ENCODE measurements at places on chromosomes 6 and 20. TPM values are rescaled to one million over a fixed set of nuclear protein-coding genes. Genes with fewer than 3 reads are reported as not detected.
A peak's percentile ranks its signal among the peaks of the same experiment; 100 is the strongest.

OXT gene
- not detected for total RNA-seq

DNA sequence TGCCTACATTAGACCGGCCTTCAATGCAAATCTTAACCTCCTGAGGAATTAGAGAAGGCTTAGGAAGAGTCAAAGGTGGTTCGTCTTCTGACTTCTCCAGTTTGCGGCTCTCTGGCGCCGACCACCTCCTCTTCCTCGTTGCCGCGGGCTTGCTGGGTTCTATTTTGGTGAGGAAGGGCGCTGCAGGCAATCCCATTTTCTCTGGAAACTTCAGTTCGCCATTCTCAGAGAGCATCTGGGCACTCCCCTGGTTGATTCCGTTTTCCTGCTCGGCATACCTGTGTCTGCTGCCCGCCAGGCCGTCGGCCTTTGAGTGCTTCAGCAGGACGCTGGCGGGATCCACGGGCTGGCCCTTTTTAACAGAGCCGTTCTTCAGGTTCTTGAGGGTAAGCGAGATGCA is 67.9 kb downstream of the GMPR start:
- DNase-seq = no peak

DNA sequence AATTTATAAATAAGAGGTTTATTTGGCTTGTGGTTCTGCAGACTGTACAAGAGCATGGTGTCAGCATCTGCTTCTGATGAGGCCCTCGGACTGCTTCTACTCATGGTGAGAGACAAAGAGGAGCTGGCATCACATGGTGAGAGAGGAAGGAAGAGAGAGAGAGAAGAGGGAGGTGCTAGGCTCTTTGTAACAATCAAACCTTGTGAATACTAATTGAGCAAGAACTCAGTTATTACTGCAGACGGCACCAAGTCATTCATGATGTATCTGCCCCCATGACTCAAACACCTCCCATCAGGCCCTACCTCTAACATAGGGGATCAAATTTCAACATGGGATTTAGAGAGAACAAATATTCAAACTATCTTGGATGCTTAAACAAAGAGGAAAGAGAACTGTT is 6.3 kb upstream of the SIRPG start:
- no peak for DNase-seq

- no peak for DNase-seq
Measured at GRCh38 chr6:15265787-15266186, 19.9 kb downstream of the JARID2 start.

GRCh38 chr6:64280569-64280968 is 645.0 kb downstream of the PHF3 start:
- peak; percentile 38 for DNase-seq

AIF1 gene
- total RNA-seq = 44.1 TPM

SLC17A3 gene
- 14.0 TPM for total RNA-seq

KIF25 gene
- total RNA-seq = not detected

DNA sequence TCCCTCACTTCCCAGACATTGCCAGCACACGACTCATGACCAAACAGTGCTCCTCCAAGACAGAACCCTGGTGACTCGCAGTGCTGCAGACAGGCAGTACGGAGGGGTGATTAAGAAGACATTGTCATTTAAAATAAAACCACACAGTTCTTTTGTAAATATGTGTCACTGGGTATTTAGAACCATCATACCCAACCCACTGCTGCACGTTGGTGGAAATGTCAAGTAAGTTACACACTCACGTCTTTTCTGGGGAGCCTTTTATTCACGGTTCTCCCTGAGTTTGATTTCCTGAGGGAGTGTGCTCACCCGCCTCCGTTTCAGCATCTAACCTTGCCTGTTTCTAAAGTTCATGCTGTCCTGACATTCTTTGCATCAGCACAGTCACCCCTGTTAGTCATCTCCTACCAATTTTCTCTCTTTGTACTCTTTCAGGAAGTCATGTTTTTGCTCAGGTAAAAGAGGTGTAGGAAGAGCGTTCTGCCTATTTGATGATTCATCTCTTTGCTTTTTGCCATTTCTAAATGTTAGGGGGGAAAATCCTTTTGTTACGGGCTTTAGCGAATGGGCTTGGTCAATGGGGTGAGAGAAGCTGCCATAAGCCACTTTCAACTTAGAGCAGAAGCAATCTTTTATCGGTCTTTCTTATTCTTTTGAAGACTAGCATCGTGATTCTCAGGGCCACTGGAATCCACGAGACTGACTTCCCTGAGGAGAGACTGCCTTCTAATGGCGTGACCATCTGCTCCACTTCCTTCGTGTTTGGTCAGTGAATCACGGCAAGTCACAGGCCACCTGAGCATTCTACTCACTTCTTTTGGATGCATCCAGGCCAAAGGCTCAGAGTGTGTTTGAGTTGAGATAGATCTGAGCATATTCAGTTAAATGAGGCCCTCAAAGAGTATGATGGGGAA is 512.8 kb upstream of the JARID2 start:
- DNase-seq = no peak

SLC22A7 gene
- total RNA-seq = 2.0 TPM

DNA sequence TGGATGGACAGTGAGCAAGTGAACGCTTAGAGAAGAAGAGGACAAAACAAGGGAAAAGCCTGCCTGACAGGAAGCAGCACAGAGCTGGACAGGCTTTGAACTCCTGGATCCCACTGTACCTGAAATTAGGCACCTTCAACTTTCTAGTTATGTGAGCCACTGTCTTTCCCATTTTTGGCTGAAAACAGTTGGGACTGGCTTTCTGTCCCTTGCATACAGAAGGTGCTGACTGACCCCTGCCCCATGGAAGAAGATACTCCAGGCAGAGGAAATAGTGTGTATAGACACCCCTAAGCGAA is 122.8 kb downstream of the CEBPB start:
- no peak for DNase-seq

HLA-F gene
- 87.8 TPM for total RNA-seq

GRCh38 chr6:47414423-47415167 is 63.0 kb upstream of the CD2AP start:
- no peak for DNase-seq

- no peak for DNase-seq
Measured at GRCh38 chr6:903761-904160, 210.8 kb upstream of the EXOC2 start.

TMEM244 gene
- total RNA-seq = not detected

RHAG gene
- not detected for total RNA-seq

ARMH2 gene
- total RNA-seq = not detected

FUCA2 gene
- 68.6 TPM for total RNA-seq

- DNase-seq = no peak
Measured at GRCh38 chr6:164720-165119, 127.6 kb upstream of the DUSP22 start.

DNA sequence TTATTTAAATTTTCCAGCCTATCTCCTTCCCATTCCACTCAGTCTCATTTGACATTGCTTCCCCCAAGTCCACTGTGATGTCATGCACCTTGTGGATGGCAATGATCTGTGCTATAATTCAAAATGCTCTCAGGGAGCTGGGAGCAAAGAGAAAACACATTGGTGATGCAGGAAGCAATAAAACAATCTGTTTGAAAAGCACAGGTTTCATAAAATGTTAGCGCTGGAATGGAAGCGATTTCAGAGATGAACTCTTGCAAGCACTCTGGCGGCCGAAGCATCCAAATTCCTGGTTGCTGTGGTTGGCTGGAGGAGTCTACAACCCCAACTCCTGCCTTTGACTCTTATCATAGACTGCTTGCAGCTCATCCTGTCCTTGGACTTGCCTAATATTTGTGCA is 167.0 kb downstream of the GMPR start:
- DNase-seq = peak; percentile 39

- no peak for DNase-seq
Measured at GRCh38 chr6:48151142-48151541, 40.1 kb upstream of the PTCHD4 start.

DNA sequence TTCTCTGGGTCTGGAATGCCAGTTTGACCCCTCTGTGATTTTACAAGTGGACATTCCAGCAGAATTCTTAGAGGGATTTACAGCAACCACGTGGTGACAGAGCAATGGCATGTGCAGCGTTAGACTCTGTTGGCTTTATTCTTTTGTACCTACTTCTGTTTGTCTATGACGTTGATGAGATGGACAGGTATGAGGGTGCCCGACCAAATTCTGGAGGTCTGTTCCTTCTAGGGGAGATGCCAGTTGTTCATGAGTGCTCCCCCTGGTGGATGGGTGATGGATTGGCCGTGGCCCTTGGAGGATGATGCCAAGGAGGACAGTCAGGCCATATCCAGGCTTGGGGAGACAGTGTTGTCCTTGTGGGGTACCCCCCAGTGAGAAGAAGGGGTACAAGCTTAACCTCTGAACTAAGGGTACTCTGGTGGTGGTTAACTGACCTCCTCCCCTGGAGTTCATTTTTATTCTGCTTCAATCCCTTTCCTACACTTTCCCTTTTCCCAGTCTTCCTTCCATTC is 198.6 kb downstream of the DTNBP1 start:
- DNase-seq = no peak

MCCD1 gene
- total RNA-seq = 3.5 TPM

COL9A3 gene
- 4.3 TPM for total RNA-seq

DNA sequence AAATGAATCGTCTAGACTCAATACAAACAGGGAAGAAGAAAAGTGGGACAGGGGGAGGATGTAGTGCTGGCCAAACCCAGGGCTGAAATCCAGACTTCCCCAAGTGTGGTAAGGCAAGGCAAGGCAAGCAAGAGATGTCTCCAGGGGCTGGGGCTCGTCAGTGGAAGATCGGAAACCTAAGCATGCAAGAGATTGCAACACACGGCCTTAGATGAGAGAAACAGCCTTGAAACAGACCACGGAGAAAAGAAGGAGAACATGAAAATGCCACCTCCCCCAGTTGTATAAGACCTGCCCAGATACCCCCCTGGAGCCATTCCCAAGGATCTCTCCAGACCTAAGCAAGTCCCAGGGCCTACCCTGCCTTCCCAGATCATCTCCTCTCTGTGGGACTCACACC is 20.0 kb downstream of the VEGFA start:
- no peak for DNase-seq

KIAA1755 gene
- 5.1 TPM for total RNA-seq

TOX2 gene
- total RNA-seq = 5.9 TPM

ZC3H12D gene
- total RNA-seq = 3.7 TPM

- no peak for DNase-seq
Measured at GRCh38 chr6:116476002-116476678, 15.0 kb downstream of the CALHM6 start.

KHDRBS2 gene
- total RNA-seq = 0.76 TPM

- DNase-seq = no peak
Measured at GRCh38 chr20:64130271-64130670, 22.9 kb upstream of the NPBWR2 start.

SOBP gene
- 9.5 TPM for total RNA-seq

- DNase-seq = no peak
Measured at GRCh38 chr6:160081398-160081797, 40.2 kb upstream of the SLC22A1 start.

VARS2 gene
- 34.5 TPM for total RNA-seq

GRCh38 chr20:51156041-51156982 is 133.4 kb upstream of the KCNG1 start:
- no peak for DNase-seq

PRDM1 gene
- total RNA-seq = 23.0 TPM

SERPINB6 gene
- total RNA-seq = 136 TPM

- no peak for DNase-seq
Measured at GRCh38 chr6:168276576-168277273, 42.9 kb downstream of the DACT2 start.

DNA sequence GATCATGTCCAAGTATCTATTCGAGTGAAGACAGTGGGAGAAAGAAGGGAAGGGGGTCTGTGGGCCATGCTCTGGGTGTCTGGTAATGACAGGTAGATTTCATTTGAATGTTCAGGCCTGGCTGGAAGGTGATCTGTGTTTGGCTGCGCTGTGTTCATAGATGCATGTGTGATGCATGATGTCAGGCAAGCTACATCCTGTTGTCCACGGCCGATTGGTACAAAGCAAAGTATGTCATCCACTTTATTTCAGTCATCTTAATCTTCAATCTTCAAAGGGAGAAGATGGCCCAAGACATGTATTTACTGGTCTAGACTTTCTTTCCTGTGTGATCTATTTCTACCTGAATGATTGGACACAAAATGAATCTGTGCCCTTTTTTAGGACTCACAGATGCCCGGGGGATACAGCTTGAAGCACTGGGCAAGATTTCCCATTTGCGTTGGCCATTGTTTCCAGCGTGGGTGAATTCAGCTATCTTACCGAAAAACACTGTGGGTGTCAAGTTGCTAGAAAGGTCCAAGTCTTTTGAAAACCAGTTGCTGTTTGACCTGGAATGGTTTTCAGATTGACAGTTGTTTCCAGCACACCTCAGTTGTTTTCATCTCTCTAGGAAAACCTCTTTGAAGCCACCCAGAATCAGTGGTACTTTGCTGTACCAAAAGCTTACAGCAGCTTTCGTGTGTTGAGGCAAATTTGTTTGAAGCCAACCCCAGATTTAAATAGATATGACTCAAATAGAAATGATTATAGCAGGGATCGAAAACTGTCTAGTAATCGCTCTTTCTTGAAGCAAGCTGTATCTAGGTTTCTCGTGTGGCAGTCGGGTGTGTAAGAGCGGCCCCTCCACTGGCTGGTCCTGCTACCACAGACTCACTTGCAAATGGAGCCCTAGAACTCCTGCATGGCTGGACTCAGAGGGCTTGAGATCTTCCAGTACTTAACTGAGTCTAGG is 27.2 kb downstream of the DUSP22 start:
- no peak for DNase-seq

GRCh38 chr6:152265651-152266050 is 371.5 kb downstream of the SYNE1 start:
- no peak for DNase-seq

CCM2L gene
- total RNA-seq = 13.8 TPM

- DNase-seq = no peak
Measured at GRCh38 chr20:52171025-52171424, 20.6 kb downstream of the ZFP64 start.

ASIP gene
- not detected for total RNA-seq

DNA sequence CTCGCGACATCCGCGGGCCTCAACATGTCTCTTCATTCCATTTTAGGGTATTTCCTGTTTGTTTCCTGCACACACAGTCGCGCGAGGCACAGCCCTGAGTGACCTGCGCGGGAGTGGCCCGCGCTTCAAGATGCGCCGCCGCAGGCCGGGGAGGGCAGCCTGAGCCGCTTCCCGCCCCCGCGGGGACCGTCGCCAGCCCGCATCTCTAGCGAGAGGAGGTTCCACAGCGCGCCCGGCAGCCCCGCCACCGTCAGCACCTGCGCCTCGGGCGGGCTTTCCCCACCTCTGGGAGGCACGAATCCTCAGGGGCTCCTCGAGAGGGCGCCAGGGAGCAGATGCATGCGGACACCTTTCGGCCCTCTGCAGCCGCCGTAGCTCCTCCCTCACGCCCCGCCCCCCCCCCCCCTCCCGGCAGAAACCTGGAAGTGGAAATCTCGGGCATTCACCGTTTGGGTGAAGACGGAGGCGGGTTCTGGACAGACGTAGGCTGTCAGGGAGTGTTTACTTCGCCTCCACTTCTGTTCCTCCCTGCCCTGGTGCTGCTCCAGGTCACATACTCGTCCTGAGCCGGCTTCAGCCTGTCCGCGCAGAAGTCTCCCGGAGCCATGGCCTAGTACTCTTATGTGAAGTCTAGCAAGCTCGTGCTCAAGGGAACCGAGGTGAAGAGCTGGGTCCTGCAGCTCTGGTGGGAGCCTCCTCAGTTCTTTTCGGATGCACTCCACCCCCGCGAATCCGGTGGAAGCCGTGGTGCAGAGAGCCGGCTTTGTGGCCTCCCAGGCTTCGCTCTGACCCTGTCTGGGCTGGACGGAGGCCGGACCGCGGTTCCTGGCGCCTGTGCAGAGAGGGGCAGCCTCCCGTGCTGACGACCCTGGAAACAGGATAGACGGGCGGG is 880.5 kb upstream of the DEFB115 start:
- peak; percentile 83 for DNase-seq

All from kidney (tissue), 22 donors.